Head of caudate nucleus (tissue), 42 donors: ENCODE measurements at places on chromosomes 4 and X.

- DNase-seq: no peak
Observed at GRCh38 chrX:28391528-28391927, 195.7 kb upstream of the IL1RAPL1 start.

DNA sequence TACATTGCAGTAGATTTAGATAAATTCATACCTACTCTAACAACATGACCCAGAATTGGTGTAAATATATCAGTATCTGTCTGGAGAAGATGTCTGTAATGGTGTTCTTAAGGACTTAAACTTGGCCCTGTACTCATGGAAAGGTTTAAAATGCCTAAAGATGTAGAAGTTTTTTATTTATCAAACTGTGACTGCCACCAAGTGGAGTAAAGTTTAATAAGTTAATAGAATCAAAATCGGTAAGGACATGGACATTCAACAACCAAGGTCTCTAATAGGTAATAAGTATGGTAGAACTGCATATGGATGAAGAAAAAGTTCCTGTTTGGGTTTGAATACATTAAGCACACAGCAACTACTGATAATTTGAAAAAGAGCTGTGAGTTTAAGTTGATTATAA lies 474.0 kb upstream of the NDST3 start:
- no peak for DNase-seq

GRCh38 chr4:74314329-74314728 lies 6.1 kb downstream of the EPGN start:
- DNase-seq: no peak

GRCh38 chrX:87236830-87237440 lies 280.7 kb upstream of the KLHL4 start:
- peak; percentile 25 for DNase-seq

- DNase-seq: no peak
Observed at GRCh38 chr4:169899295-169899694, 126.9 kb downstream of the MFAP3L start.

GRCh38 chr4:93467484-93468155 lies 360.9 kb upstream of the ATOH1 start:
- no peak for DNase-seq

- DNase-seq: peak; percentile 4
Observed at GRCh38 chr4:2258091-2259035, 3.5 kb downstream of the MXD4 start.

DNA sequence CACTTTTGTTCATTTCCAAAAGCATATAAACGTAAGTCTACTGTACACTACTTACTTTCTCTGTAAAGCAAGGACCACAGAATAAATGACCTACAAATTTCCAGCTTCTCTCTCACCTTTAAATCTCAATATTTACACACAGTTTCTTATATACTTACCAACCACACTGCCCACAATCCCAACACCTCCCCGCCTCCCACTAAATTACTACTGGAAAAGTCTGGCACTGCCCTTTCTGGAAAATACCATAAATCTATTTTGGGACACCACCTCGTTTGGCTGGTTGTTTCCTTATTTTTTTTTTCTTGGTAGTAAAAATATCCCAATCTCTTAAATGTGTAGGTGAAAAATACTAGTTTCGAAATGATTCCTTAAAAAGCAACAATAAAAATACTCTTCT lies 19.6 kb downstream of the FAT1 start:
- no peak for DNase-seq

DNA sequence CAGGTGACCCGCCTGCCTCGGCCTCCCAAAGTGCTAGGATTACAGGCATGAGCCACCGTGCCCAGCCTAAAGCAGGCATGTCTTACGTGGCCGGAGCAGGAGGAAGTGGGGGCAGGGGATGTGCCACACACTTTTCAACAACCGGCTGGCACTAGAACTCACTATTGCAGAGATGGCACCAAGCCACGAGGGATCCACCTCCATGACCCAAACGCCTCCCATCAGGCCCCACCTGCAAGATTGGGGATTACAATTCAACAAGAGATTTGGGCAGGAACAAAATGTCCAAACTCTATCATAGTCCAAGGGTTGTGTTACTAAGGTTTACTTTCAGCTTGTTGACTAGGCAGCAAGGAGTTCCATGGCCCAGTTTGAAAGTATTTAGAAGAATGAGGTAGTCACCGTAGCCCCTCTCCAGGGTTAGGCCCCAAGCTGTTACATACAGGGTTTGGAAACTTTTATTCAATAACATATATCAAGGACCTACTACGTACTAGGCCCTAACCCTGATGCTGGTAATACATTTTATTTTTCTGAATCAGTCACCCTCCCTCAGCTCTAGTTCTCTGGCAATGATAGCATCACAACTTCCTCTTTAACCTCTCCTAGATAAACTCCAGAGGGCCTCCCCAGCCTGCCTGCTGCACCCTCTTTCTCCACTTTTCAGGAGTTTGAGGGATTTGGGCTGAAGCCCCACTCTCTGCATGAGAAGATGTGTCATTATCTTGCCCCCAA lies 18.0 kb upstream of the TBC1D14 start:
- peak; percentile 7 for DNase-seq

DNA sequence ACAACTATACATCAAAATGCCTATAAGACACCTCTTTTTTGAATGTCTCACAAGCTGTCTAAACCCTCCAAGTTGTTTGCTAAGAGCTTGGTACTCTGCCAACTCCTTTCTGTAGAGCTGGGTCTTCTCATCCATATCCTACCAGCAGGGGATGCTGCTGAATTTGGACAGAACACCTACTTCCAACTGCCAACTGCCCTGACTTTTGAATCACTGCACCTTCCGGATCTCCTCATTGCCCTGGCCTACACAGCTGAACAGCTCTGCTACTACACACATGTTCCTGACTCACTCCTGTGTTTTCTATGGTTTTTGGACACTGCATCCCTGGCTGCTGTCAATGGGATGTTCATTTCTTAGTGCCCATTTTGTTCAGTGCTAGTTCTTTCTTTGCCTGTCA lies 18.7 kb downstream of the FAM184B start:
- no peak for DNase-seq

GRCh38 chrX:56963377-56963776 lies 32.0 kb downstream of the SPIN3 start:
- DNase-seq: no peak

DNA sequence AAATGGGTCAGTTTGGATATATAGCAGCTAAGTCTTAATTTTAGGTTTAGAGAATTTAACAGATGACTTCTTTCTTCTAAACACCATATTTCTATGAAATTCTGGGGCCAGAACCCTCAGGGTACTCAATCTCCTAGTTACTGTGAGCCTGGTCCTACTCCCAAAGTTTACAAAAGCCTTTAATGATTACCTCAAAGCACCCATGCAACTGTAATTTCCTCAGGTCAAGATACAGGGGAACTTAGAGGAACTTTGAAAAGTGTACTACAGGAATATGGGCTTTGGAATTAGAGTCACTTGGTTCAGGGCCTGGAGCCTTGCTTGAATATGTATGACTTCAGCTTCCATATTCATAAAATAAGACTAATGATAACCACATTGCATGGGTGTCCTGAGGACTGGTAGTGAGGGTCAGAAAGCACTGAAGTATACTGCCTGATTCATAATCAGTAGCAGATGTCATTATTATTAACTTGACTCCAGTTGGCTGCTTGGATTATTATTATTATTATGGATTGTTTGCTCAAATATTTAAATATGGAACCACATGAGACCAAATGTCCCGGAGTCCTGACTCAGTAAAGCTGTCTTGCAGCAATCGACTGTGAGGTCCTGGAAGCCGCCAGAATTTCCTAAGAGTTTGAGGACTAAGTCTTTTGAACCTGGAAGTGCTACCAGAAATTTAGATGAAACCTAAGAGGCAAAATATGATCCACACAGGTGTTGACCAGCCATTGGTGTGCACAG lies 2.0 kb upstream of the ADH7 start:
- no peak for DNase-seq

DNA sequence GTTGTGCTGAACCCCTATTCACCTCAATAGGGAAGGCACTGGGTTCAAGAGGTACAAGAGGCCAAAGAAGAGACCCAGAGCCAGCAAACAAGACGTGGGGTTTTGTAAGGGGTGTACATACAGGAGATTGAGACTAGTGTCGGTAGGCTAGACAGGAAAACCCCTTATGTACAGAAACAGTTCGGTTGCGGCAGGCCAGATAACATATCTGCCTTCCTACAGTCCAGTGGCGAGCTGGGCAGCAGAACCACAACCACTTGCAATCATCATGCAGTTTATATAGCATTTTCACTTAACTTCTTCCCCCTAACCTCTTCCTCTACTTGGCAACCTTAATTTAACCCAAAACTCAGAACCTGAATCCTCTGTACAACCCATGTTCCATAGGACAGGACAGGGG lies 422.2 kb downstream of the PDHA2 start:
- no peak for DNase-seq

GRCh38 chr4:166308647-166309046 lies 435.6 kb downstream of the TLL1 start:
- DNase-seq: no peak

GRCh38 chrX:55486736-55487135 lies 2.9 kb downstream of the USP51 start:
- DNase-seq: peak; percentile 55

GRCh38 chrX:123983240-123983639 lies 21.7 kb downstream of the STAG2 start:
- DNase-seq: no peak

DNA sequence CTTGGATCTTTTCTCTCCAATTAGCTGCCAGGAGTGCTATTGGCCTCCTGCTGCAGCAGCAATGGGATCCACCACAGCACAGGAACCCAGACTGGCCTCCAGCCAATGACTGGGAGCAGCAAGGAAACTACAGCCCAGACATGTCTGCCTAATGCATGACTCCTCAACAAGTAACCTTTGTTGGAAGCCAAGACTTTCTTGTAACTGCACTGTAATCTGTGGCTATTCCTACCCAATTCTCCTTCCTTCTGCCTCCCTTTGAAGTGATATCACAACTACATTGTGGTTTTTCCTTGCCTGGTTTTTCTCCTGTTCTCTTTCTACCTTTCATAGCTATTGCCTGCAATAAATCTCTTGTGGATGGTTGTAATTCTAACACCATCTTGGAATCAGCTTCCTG lies 39.8 kb downstream of the SNCA start:
- no peak for DNase-seq

DNA sequence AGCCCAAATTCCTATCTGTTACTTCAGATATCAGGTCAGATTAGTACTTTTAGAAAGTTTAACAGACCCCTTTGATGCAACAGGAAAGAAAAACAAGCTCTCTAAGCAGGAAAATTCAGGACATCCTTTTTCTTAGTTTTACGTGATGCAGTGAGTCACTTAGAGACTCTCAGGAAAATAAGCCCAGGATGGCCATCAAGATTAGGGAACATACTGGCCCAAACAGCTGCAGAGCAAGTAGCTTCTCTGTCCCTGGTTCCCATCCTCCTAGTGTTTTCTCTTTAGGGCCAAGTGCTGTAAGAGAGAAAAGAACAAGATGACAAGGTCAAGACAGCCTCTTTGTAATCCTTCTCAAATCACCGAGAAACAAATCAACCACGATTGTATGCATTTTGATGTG lies 219.1 kb downstream of the ZNF674 start:
- DNase-seq: no peak

DNA sequence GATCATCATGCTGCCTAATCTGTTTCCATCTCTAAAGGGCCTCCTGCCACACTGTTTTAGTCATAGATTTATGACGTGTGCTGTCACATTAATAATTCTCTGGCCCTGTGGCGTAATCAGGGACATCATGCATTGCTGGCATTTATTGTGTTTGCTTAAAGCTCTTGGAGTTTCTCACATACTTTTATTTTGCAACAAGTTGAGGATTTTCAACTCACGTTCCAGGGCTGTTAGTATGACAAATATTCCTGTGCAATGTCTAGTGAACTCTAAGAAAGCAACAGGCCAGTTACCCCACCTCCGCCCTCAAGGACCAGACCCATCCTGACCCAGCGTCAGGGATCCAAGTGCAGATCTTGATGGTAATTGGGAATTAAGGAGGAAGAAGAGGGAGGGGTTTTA lies 7.8 kb upstream of the PIGA start:
- DNase-seq: no peak

DNA sequence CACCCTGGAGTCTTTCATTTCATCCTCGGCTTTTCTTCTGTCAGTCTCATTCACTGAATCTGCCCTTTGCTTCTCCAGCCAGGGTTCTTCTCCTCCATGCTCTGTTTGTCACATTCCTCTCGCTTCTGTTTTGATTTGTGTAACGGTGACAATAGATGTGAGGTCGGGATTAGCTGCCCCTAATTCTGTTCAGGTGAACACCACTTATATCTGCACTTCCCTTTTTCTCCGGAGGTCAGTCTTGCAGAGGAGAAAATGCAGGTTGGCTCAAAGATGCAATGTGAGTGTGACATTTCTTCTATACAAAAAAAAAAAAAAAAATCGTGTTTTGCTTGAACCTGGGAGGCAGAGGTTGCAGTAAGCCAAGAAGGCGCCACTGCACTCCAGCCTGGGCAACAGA lies 262.9 kb downstream of the ASMT start:
- no peak for DNase-seq

- DNase-seq: no peak
Observed at GRCh38 chr4:57055886-57056285, 54.3 kb downstream of the IGFBP7 start.

DNA sequence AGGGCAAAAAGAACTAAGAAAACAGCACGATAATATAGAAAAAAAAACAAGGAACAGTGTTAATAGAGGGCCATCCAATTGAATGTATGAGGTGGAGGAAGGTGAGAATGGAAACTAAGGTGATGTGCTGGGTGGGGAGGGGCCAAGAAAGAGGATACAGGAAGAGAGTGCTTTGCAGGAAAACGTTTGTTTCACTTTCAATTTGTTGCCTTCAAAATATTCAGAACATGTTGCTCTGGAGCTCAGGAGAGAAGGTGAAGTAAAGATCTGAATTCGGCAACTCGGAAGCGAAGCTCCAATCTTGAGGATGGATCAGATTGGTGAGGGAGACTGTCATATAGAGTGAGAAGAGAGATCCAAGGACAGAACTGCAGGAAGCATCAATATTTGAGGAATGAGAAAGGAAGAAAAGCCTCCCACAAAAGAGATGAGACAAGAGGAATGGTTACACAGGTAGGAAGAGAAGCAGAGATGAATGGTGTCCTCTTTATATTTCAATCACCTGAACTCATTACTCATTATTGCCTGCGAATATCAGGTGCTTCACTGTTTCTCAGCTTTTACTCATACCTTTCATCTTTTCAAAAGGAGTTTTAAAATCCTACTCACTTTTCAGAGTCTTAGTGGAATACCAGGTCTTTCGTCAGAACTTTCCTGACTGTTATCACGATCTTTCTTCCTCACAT lies 14.7 kb upstream of the SEC24D start:
- DNase-seq: no peak

- no peak for DNase-seq
Observed at GRCh38 chr4:169803413-169803812, 45.7 kb upstream of the HPF1 start.

DNA sequence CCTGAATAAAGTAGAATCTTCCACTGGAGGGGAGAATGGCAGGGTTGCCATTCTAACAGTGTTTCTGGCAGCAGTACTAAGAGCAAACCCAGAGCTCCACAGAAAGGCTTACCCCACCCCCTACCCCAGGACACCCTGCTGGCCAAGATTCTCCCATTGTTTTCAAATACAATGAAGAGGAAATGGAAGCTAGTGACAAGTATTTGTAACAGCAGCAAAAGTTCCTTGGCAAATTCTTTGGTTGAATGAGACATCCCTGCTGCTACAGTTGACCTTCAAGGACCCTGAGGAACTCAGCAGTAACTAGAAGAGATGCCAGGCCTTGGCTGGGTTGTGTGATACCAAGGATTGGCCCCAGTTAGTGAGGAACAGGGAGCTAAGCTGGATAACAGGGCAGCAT lies 124.2 kb upstream of the DGKK start:
- DNase-seq: no peak
